ENCODE measurements at places on chromosomes 1 and 21. TPM values are rescaled to one million over a fixed set of nuclear protein-coding genes. Genes with fewer than 3 reads are reported as not detected.

VSIG8 gene
- total RNA-seq = not detected

VPS26C gene
- total RNA-seq = 71.7 TPM

OBSCN gene
- total RNA-seq = 18.3 TPM

GRCh38 chr21:37753122-37753599 lies 163.1 kb downstream of the KCNJ6 start:
- H3K4me1 ChIP-seq = no peaks in the 10 kb centered on the region
- H3K36me3 ChIP-seq = no peaks in the 10 kb centered on the region
- no peaks in the 10 kb centered on the region for H3K27me3 ChIP-seq
- DNase-seq = no peak
- no peak overlapping the region for H3K4me3 ChIP-seq

ARTN gene
- 0.99 TPM for total RNA-seq

- no peak overlapping the region for H3K4me3 ChIP-seq
- no peaks in the 10 kb centered on the region for H3K36me3 ChIP-seq
- DNase-seq = no peak
- no peaks in the 10 kb centered on the region for H3K27me3 ChIP-seq
- H3K4me1 ChIP-seq = peaks cover 20% of the 10 kb centered on the region
Observed at GRCh38 chr21:29326914-29327554, 28.3 kb downstream of the BACH1 start.

- H3K4me1 ChIP-seq = peaks cover 43% of the 10 kb centered on the region
- H3K36me3 ChIP-seq = no peaks in the 10 kb centered on the region
- no peak overlapping the region for H3K4me3 ChIP-seq
- H3K27me3 ChIP-seq = no peaks in the 10 kb centered on the region
- DNase-seq = no peak
Observed at GRCh38 chr21:46634427-46634826, 1.0 kb upstream of the PRMT2 start.

DNA sequence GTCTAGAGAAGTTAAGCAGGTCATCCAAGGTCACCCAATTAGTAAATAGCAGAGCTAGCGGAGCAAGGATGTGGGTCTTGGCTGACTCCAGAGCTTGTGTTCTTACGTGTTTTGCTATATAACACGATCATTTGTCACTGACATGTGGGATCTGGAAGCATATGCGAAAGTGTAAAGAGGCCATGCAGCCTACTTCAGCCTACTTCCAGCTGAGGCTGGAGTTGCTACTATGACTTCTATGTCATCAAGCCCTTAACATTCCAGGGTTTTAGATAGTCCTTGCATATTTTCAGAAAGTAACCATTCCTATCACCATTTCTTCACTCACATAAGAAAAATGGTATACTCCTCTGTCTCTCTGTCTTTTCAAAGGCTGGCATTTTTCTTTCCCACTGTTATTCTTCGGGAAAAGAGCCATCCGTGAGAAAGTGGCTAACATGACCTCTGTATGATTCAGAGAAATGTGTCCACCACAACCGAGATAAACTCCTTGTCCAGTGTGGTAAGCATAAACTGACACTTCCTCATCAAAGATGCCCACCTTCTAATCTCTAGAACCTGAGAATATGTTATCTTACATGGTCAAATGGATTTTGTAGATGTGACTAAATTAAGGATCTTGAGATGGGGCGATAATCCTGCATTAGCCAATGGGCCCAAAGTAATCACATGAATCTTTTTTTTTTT lies 24.0 kb upstream of the ABL2 start:
- no peaks in the 10 kb centered on the region for H3K27me3 ChIP-seq
- no peaks in the 10 kb centered on the region for H3K4me1 ChIP-seq
- H3K4me3 ChIP-seq = no peak overlapping the region
- no peaks in the 10 kb centered on the region for H3K36me3 ChIP-seq

GRCh38 chr1:202249846-202250245 lies 56.2 kb downstream of the LGR6 start:
- DNase-seq = no peak
- no peaks in the 10 kb centered on the region for H3K27me3 ChIP-seq
- H3K4me3 ChIP-seq = no peak overlapping the region
- no peak overlapping the region for H3K27ac ChIP-seq
- no peaks in the 10 kb centered on the region for H3K4me1 ChIP-seq

- no peaks in the 10 kb centered on the region for H3K36me3 ChIP-seq
- no peak overlapping the region for H3K27ac ChIP-seq
- H3K4me1 ChIP-seq = no peaks in the 10 kb centered on the region
- H3K27me3 ChIP-seq = no peaks in the 10 kb centered on the region
Observed at GRCh38 chr1:241202401-241202800, 154.6 kb downstream of the RGS7 start.

GRCh38 chr1:47309427-47309826 lies 4.5 kb downstream of the STIL start:
- DNase-seq = no peak
- H3K27ac ChIP-seq = no peak overlapping the region
- peaks cover 11% of the 10 kb centered on the region for H3K4me1 ChIP-seq
- no peaks in the 10 kb centered on the region for H3K36me3 ChIP-seq
- no peak overlapping the region for H3K4me3 ChIP-seq

MRAP gene
- total RNA-seq = not detected

GRCh38 chr1:67880056-67880601 lies 46.9 kb upstream of the GNG12 start:
- no peak overlapping the region for H3K4me3 ChIP-seq
- H3K36me3 ChIP-seq = no peaks in the 10 kb centered on the region
- no peak overlapping the region for H3K27ac ChIP-seq
- no peaks in the 10 kb centered on the region for H3K27me3 ChIP-seq
- no peak for DNase-seq

GRCh38 chr1:55726994-55727393 lies 511.8 kb upstream of the USP24 start:
- no peaks in the 10 kb centered on the region for H3K27me3 ChIP-seq
- no peak overlapping the region for H3K4me3 ChIP-seq

DNA sequence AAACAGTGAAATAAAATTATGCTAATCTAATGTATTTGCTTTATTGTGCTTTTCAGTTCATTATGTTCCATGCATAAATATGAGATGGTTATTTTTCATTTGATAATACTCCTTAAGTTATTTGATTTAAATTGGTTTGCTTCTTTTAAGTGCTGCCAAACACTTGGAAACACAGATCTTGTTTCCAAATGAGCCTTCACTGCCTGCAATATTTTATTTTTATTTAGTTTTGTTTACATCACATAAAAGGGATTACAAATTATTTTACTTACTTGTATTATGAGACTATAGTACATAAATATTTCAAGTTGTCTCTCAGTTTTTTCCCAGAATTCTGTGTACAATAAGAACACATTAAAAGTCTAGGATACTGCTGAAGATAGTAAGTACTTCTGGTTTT lies 1662.4 kb upstream of the B3GALT2 start:
- no peaks in the 10 kb centered on the region for H3K4me1 ChIP-seq
- H3K36me3 ChIP-seq = no peaks in the 10 kb centered on the region
- no peak for DNase-seq
- H3K4me3 ChIP-seq = no peak overlapping the region
- no peaks in the 10 kb centered on the region for H3K27me3 ChIP-seq

- H3K27ac ChIP-seq = no peak overlapping the region
- no peaks in the 10 kb centered on the region for H3K27me3 ChIP-seq
- DNase-seq = no peak
- H3K4me1 ChIP-seq = no peaks in the 10 kb centered on the region
- H3K36me3 ChIP-seq = no peaks in the 10 kb centered on the region
Observed at GRCh38 chr1:181131255-181131941, 42.9 kb downstream of the IER5 start.

GRCh38 chr1:117511273-117511672 lies 94.6 kb upstream of the TENT5C start:
- H3K27ac ChIP-seq = no peak overlapping the region
- no peak overlapping the region for H3K4me3 ChIP-seq
- no peaks in the 10 kb centered on the region for H3K36me3 ChIP-seq
- H3K27me3 ChIP-seq = no peaks in the 10 kb centered on the region
